ENCODE measurements at places on chromosomes 1 and 21.

- DNase-seq = no peak
Observed at GRCh38 chr1:153698020-153698922, 19.8 kb downstream of the NPR1 start.

DNA sequence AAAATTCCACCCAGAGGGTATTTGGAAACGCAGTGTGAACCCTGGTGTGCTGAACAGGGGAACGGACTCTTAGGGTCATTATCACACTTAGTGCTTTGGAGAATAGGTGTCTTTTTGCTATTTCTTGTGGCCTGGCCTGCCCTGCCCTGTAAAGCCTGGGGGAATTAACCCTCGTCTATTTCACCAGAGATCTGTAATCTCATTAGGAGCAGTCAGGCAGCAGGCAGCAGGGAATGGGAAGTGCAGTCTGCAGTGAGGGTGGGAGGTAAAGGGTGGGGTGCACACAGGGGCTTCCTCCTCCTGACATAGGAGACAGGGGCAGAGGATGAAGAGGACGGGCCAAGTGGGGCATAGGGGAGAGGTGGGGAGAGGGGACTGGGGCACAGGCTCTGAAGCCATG lies 1.1 kb upstream of the SLC1A7 start:
- DNase-seq = no peak

GRCh38 chr1:153441238-153441755 lies 19.2 kb downstream of the S100A7 start:
- DNase-seq = no peak

- no peak for DNase-seq
Observed at GRCh38 chr1:203291201-203292096, 13.9 kb upstream of the BTG2 start.

DNA sequence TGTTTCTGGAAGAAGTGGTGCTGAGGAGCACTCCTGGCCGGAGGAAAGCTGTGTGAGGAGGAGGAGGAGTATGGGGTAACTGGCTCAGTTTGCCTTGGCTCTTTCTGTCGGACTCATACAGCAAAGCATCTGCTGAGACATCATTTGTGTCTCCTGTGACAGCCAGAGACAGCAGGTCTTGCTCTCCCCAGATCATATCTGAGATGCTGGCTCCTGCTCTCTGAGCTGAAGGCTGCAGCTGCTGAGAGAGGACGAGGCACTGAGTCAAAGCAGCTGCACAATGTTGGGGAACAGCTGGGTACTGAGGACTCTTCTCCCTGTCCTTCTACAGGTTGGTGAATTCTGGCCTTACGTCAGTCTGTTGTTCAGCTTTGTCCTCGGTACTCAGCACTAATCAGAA lies 14.3 kb downstream of the OR2B11 start:
- no peak for DNase-seq

DNA sequence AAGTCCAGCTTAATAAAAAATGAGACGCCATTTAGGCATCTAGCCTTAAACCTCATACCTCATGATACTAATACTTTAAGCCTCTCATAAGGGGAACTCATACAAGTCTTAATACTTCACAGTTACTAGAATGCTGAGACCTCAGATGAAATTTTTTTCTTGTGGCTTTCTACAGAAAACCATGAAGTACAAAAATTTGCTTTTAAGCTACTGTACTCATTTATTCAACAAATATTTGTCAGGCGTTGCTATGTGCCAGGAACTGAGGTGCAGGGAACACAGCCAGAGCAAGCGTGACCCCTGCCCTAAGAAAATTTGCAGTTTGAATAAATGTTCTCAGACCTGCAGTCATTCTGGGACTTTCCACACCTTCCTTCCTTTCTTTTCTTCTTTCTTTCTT lies 150.6 kb downstream of the MRPL39 start:
- DNase-seq = no peak

DNA sequence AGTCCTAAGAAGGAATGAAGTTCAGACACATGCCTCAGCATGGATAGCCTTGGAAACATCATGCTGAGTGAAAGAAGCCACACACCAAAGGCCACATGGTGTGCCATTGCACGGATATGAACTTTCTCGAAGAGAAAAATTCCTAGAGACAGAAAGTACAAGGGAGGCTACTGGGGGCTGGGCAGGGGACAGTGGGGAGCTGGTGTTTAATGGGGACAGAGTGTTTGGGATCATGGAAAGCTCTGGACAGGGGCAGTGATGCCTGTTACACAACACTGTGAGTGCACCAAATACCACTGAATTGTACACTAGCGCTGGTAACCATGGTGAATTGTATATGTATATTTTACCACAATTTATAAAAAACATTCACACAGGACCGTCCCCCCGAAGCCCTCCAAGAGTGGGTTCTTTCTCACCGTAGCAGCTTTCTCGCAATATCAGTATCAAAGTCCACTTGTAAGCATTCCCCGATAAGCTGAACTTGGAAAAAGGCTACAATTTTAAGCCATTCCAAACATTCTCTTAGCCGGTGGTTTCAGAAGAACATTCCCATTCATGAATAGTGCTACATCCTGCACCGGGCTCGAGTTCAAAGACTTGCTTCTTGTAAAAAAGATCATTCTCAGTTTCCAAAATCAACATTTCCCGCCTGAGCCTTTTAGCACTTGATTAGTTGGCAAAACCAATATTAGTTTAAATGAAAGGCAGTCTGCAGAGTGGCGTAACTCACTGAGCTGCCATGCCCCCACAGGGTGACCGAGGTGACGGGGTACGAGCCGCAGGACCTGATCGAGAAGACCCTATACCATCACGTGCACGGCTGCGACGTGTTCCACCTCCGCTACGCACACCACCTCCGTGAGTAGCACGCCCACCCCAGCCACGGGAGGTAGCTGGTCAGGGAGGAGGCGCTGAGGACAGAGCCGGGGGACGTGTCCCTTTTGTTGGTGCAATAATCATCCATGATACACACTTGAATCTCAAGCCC lies 31.7 kb downstream of the SIM2 start:
- DNase-seq = no peak

GRCh38 chr1:6467744-6468688 lies 2.0 kb upstream of the TNFRSF25 start:
- no peak for DNase-seq

GRCh38 chr1:6700853-6701436 lies 671 bp downstream of the DNAJC11 start:
- DNase-seq = no peak

GRCh38 chr1:205775717-205776056 lies 405 bp upstream of the RAB29 start:
- DNase-seq = no peak

- DNase-seq = no peak
Observed at GRCh38 chr1:71462247-71462646, 381.4 kb upstream of the ZRANB2 start.

DNA sequence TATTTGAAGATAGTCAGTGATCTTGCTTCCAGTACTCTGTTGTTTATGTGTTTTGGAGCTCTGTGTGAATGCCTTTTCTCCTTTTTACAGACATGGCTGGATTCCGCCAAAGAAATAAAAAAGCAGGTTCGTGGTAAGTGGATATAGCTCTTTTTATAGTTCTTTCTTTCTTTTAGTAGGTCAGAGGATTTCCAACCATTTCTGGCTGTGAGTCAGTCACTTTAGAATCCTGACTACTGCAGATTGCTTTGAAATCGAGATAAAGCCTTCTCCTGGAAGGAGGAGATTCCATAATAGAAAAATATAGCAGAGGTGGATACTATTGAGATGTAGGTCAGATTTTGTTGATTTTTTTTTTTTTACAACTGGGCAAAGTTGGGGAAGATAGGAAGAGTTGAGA lies 97.4 kb downstream of the EPB41 start:
- no peak for DNase-seq

GRCh38 chr1:60831780-60832179 lies 250.6 kb upstream of the NFIA start:
- no peak for DNase-seq

DNA sequence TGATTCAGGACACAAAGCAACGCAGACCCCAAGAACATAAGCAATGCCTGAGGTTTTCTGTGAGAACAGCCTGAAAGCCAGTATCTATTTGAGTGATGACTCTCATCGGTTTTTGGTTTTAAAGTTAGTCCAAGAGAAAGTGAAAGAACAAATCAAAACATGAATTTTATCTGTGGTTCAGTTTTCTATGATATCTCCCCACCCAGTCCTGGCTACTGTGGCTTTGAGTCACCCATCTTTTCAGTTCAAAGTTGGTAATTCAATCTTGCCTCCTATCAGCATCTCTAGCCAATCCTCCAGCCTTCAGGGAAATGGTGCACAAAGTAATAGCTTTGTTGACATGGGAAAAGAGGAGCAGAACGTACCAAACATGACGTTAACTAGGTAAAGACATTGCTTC lies 40.5 kb upstream of the KRTAP19-8 start:
- no peak for DNase-seq

DNA sequence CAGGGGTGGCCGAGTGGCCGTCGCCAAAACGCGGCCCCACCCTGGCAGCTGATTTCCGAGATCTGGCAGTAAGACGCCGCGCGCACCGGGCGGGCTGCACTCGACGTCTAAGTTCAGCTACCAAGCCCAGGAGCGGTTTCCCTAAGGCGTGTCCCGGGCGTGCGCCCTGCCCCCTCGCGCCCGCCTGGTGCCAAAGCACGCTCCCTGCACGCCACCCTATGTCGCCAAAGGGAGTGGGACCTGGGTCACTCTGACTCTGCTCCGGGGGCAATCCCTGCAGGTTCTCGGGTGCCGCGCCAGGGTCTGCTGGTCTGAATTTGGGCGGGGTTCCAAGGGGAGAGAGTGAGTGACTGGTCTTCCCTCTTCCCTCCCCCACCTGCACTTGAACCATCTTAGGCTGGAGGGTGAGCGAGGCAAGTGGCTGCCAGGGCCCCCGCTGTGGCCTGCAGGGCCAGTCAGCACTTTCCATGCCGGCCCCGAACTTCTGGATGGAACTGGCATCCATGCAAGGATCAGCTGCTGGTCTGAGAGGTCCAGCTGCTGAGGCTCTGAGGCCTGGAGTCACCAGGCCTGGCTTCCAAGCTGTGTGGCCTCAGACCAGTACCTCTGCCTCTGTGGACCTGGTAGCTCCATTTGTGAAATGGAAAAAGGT lies at the start of gene LRRC38:
LRRC38 (minus strand) TSS at position 109 of the 652 bp plus-strand sequence. CDS start 410 bp downstream, outside the sequence.
- DNase-seq = no peak

DNA sequence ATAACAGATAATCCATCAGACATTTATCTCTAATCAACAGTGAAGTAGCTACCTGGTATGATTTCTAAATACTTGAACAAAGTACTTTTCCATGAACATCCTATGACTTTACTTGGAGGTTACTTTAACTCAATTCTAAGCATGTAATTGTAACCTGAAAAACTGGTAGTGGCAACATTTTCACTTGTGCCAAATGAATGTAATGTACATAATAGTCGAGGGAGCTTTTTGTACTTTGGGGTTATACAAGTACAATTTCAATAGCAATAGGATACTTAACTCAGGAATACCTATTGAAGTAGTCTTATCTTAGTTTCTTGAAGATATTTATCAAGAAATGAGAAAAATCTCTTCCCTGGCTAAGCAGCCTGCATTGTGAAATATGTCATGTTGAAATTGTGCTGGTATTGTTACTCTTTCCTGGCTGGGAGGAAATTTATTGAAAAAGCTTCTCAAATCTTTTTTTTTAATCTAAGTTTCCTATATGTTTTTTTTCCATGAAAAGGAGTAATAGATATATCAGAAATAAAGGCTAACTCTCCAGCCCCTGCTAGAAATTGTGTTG lies 33.7 kb upstream of the CACYBP start:
- no peak for DNase-seq

DNA sequence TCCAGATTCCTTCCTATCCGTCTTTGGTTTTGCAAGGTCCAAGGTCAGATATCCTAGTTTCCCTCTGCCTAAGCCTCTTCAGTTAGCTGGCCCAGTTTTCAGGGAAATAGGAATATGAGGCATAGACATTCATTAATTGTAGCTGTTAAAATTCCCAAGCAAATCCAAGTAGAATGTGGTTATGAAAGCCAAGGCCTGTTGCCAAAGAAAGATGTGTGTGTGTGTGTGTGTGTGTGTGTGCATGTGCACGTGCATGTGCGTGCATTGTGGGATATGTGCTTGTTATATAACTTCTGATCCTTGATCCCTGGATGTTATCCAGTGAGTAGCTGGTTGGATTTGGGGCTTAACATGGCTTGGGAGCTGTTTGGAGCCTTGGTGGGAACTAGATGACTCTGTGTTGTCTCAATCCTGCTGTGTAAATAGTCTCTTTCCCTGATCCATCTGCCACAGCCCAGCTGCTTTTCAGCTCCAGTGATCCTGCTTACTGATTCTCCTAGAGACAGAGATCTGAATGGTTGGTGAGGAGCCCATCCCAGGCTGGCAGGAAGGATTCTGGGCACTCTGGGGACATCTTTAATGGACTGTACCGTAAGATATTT lies 70.6 kb upstream of the GCLM start:
- no peak for DNase-seq

Data from activated CD8-positive, alpha-beta memory T cell treated with anti-CD3 and anti-CD28 coated beads for 48 hours (primary cell).